ENCODE measurements at places on chromosomes 11 and 22.

- no peak for DNase-seq
These were observed 190.2 kb downstream of the DSCAML1 start for GRCh38 chr11:117606790-117607189.

- no peak for DNase-seq
These were observed 29.5 kb downstream of the PPFIBP2 start for GRCh38 chr11:7543302-7543701.

DNA sequence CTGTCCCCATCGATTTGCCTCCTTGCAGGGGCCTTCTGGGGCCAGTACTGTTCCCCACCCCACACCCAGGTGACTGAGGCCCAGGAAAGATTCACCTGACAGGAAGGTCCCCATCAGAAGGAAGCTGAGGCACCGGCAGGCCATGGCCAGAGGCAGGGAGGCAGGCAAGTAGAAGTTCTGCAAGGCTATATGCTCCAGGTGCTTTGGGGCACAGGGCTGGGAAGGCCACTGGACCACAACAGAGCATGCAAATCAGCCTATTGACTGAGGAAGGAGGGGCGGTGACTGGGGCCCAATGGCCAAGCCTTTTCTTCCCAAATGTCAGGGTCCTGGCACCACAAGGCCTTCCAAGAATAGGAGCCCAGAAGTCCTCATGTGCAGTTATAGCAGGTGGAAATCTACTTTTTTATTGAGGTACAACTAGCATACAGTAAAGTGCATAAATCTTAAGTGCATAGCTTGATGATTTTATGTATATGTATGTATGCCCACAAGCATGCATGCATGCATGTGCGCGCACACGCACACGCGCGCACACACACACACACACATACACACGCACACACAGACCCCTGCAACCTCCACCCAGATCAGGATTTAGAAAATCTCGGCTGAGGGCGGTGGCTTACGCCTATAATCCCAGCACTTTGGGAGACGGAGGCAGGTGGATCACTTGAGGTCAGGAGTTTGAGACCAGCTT is at the start of gene VPREB3:
TSS of gene VPREB3 (minus strand) at position 206 of the 700 bp plus-strand sequence. CDS start at position 144, 62 bp downstream.
- DNase-seq = no peak

GRCh38 chr11:27497284-27497866 is 9.2 kb downstream of the LIN7C start:
- no peak for DNase-seq

GRCh38 chr11:68122936-68123539 is 1.9 kb upstream of the CHKA start:
- no peak for DNase-seq

All from CD4-positive, alpha-beta T cell treated with Interleukin-6 at 100 ng/mL for 8 hours (primary cell).